ENCODE measurements at places on chromosomes 4 and X.
A peak's percentile ranks its signal among the peaks of the same experiment; 100 is the strongest.

DNA sequence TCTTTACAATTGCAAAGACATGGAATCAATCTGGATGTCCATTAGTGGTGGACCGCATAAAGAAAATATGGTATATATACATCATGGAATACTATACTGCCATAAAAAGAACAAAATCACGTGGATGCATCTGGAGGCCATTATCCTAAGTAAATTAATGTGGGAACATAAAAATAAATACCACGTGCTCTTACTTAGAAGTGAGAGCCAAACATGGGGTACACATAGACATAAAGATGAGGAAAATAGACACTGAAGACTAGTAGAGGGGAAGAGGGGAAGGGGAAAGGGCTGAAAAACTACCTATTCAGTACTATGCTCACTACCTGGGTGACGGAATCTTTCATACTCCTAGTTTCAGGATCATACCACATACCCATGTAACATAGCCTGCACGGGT is 179.3 kb upstream of the TECRL start:
- DNase-seq = no peak

DNA sequence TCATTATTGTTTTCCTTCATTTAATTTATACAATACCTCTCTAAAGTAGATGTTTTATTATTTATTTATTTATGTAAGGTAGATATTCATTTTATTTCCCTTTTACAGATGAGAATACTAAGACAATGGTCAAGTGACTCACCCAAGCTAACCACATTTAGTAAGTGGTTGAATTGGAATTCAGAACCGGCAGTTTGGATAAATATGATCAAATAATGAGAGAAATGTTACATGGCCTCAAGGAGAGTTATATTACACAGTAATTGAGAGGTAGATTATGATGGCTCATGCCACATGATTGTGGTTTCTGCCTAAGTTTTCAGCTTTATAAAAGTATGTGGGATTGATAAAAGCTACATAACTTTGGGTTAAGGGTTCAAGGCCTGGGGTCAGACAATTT is 239.4 kb upstream of the BOD1L1 start:
- DNase-seq = no peak

DNA sequence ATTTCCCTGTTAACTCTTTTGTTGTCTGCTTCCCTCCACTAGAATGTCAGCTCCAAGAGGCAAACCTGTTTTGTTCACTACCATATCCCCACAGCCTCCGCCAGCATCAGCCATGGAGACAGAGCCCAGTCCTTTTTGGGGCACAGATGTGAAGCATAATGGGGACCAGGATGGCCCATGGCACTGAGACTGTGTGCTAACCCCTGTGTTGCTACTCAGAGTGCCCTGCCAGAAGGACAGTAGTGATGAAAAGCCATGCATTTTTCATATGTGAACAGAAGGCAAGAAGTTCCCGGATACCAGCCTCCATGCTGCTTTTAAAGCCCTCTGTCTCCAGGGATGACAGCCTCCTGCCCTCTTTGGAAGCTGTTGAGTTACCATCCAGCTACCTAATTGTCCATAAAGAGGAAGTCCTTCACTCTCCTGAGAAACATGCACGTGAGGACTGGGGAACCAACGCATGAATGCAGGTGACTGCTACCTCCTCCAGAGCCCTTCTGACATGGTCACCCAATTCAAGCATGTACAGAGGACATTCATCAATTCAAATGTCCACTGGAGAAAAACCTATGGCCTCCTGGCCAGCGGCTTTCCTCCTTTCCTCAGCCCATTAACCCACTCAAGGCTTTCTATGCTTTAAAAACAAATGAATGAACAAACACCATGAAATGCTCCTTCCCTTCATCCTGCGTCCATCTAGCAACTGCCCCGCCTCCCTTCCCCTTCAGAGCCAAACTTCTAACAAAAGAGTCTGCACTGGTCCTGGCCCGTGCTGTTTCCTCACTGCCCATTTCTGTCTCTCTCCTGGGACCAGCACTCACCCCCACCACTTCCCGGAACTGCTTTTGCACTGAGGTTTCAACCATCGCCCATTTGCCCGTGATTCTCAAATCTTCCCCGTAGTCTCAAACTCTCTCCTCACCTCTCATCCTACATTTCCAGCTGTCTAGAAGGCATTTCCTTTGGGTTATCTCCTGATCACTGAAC is 18.0 kb downstream of the PNMA6F start:
- no peak for DNase-seq

- DNase-seq = no peak
Measured at GRCh38 chrX:127577884-127578283, 474.3 kb downstream of the ACTRT1 start.

- DNase-seq = no peak
Measured at GRCh38 chr4:157045507-157046127, 30.3 kb upstream of the GLRB start.

DNA sequence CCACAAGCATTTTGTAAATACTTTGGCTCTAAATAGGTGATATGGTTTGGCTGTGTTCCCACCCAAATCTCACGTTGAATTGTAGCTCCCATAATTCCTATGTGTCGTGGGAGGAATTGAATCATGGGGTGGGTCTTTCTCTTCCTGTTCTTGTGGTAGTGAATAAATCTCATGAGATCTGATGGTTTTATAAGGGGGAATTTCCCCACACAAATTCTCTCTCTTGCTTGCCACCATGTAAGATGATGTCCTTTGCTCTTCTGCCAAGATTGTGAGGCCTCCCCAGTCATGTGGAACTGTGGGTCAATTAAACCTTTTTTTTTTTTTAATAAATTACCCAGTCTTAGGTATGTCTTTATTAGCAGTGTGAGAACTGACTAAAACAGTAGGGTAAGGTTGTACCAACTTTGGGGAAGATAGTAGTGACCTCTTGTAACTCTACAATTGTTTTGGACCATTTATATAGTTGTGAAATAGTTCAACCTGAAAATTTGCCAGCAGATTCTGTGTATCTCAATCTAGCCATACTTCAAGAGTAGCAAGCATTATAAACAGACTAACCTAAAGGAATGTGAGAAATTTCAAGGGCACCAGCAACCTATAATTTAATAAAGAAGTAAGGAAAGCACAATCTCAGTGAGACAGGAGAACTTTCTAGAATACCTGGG is 727.8 kb downstream of the GRID2 start:
- DNase-seq = no peak

- peak; percentile 14 for DNase-seq
Measured at GRCh38 chr4:113869743-113870375, 108.3 kb upstream of the CAMK2D start.

DNA sequence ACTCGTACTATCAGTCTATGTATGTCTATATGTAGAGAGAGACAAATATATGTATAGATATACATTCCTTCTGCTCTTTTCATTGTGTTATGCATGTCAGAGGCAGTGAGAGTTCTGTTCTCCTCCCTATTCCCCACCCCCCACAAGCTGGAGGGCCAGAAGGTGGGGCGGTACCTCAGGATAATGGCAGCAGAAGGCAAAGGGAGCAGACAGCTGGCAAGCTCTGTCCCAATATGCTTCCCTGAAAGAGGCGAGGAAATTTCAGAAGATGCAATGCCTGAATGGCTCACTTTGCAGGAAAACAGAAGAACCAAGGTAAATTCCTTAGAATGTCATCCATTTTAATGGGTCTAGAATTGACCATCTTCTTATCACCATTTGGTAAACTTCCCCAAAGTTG is 114.4 kb downstream of the NAA11 start:
- no peak for DNase-seq

DNA sequence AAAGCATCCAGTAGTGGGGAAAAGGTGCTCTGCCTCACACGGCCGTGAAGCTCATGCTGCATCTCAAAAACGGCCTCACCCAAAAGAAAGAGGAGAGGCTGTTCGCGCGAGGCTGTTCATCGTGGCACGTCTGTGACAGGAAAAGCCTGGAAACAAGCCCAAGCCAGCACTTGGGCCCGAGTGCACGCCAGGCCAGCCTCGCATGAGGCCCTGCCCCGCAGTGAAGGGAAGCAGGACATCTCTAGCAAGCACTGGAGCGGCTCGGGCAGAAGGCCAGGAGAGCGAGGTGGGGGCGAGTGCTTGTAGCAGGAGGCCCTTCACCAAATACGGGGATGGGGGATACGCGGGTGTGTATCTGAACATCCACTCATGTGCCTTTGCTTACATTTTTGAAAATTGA is 39.9 kb upstream of the MXD4 start:
- DNase-seq = no peak

Data from stimulated activated CD8-positive, alpha-beta memory T cell treated with anti-CD3 and anti-CD28 coated beads, Interleukin-4, amount 100 ng/mL, for 4 hours (primary cell).